ENCODE measurements at places on chromosomes 6 and 20.
A peak's percentile ranks its signal among the peaks of the same experiment; 100 is the strongest.

DNA sequence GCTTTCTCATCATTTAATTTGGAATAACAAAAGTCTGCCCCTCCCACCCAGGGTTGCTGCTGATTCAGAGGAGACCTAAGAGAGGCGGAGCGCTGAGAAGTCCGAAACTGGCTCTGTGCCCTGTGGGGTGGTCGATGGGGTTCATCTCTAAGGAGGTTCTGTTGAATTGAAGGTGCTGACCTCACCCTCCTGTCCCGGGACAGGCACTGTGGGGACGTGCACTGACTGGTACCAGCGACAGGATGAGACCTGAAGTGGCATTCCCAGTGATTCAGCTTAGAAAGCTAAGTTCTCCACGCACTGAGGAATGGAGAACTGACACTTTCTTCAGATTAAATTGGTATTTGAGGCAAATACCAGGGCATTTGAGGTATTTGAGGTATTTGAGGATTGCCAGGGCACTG is 1.3 kb downstream of the GUCA1B start:
- no peak for DNase-seq

- DNase-seq: no peak
Measured at GRCh38 chr6:85435851-85436250, 14.0 kb upstream of the NT5E start.

- no peak for DNase-seq
Measured at GRCh38 chr6:81486234-81486633, 266.2 kb downstream of the TENT5A start.

GRCh38 chr6:56904068-56904467 is 50.8 kb upstream of the BEND6 start:
- no peak for DNase-seq

- no peak for DNase-seq
Measured at GRCh38 chr6:42845327-42845694, 34.1 kb upstream of the RPL7L1 start.

- DNase-seq: no peak
Measured at GRCh38 chr6:157845493-157846259, 22.6 kb downstream of the SNX9 start.

- DNase-seq: no peak
Measured at GRCh38 chr20:24773751-24774201, 175.3 kb upstream of the CST7 start.

GRCh38 chr20:47124181-47124717 is 229.6 kb downstream of the EYA2 start:
- DNase-seq: peak; percentile 5

DNA sequence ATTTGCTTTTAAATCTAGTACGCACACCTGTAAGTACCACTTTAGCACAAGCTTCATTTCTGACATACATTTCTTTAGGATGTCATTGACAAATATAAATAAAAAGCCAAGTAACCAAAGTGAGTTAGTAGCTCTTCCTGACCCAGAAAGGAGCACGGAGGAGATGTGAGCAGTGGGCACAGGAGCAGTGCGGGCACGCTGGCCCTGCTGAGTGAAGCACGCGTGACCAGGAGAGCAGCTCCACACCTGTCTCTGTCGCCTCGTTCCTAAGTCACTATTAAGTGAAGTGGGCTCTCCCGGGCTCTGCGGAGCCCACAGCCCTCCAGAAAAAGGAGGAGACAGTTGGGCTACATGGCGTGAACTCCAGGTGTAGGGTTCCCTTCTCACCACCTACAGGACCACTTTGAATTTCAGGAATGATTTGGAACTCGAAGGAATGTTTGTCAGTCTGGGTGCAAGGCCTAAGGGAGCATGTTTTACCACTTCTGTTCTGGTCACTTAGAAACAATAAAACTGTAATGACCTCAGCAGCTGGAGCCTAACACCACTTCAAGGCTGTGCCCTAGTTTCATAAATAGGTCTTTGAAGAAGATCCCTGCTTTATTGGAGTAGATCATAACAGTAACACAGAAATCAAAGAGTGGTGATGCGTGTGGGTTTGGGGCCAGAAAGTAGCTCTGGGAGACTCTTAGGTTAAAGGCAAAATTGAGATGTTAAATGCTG is 95.9 kb downstream of the FAM120B start:
- DNase-seq: no peak

GRCh38 chr6:127869772-127870404 is 31.0 kb downstream of the THEMIS start:
- DNase-seq: no peak

GRCh38 chr6:132359886-132360285 is 41.4 kb downstream of the MOXD1 start:
- no peak for DNase-seq

DNA sequence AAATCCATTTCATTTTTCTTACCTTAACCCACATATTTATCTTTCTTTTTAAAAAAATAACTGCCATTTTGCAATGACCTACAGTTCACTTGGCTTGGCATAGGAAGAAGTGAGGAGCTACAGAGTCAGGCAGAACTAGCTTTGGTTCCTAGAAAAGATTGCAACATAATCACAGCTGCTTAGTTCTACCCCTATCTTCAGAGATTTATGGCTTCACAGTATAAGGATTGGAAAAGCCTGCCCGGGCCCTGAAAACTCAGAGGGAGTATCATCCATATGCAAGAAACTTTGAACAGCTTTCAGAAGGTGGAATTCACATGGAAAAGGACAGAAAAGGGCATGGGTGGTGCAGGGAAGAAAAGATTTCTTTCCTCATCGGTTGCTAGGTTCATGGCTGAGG is 774.3 kb upstream of the CHD6 start:
- no peak for DNase-seq

- no peak for DNase-seq
Measured at GRCh38 chr6:89215391-89215790, 1.8 kb downstream of the GABRR1 start.

All from erythroblast (primary cell).